ENCODE measurements at places on chromosomes 1 and 21. TPM values are rescaled to one million over a fixed set of nuclear protein-coding genes. Genes with fewer than 3 reads are reported as not detected.
A peak's percentile ranks its signal among the peaks of the same experiment; 100 is the strongest.

BARHL2 gene
- total RNA-seq, result 0.10 TPM

SCNM1 gene
- total RNA-seq, result 26.1 TPM

DCST1 gene
- not detected for total RNA-seq

TPTE gene
- total RNA-seq, result not detected

ZMYND12 gene
- total RNA-seq, result 6.1 TPM

HTR6 gene
- 0.89 TPM for total RNA-seq

MAP7D1 gene
- total RNA-seq, result 52.4 TPM

- no peaks in the 10 kb centered on the region for H3K36me3 ChIP-seq
- H3K27ac ChIP-seq, result no peak overlapping the region
- H3K4me1 ChIP-seq, result peaks cover 7% of the 10 kb centered on the region
- no peak overlapping the region for H3K4me3 ChIP-seq
Measured at GRCh38 chr1:41559331-41559730, 74.8 kb upstream of the EDN2 start.

- peaks cover 3% of the 10 kb centered on the region for H3K36me3 ChIP-seq
- no peaks in the 10 kb centered on the region for H3K4me1 ChIP-seq
- DNase-seq, result no peak
Measured at GRCh38 chr1:52534928-52535764, 17.7 kb downstream of the TUT4 start.

- peak overlapping the region; percentile 76 for H3K4me3 ChIP-seq
- peak; percentile 77 for DNase-seq
- H3K27ac ChIP-seq, result peak overlapping the region; percentile 71
- H3K27me3 ChIP-seq, result no peaks in the 10 kb centered on the region
- peaks cover 31% of the 10 kb centered on the region for H3K36me3 ChIP-seq
Measured at GRCh38 chr1:6601049-6601922, 1.4 kb downstream of the KLHL21 start.

- no peak overlapping the region for H3K27ac ChIP-seq
- DNase-seq, result peak; percentile 82
- H3K36me3 ChIP-seq, result no peaks in the 10 kb centered on the region
- peaks cover 12% of the 10 kb centered on the region for H3K4me1 ChIP-seq
- no peak overlapping the region for H3K4me3 ChIP-seq
Measured at GRCh38 chr1:209823143-209824041, 4.4 kb upstream of the UTP25 start.

GRCh38 chr1:195766709-195767108 lies 841.5 kb downstream of the KCNT2 start:
- H3K27ac ChIP-seq, result no peak overlapping the region
- H3K27me3 ChIP-seq, result no peaks in the 10 kb centered on the region
- no peak overlapping the region for H3K4me3 ChIP-seq

DNA sequence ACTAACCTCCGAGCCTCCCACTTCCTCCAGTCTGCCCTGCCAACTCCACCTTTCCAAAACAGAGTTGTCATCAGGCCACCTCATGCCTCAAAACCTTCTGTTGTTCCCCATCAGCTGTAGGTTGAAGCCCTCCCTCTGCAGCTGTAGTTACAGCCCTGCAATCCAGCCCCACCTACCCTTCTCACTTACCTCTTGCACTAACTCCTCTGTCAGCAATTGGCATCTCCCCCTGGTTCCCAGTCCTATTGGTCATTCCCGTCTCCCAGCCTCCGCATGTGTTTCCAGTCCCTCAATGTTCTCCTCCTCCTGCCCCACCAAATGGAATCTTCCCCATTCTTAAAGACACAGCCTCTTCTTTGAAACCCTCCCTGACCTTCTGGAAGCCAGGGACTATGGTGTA lies 100.1 kb upstream of the GCLM start:
- DNase-seq, result no peak
- no peak overlapping the region for H3K4me3 ChIP-seq
- H3K36me3 ChIP-seq, result no peaks in the 10 kb centered on the region
- peaks cover 12% of the 10 kb centered on the region for H3K4me1 ChIP-seq

- H3K4me1 ChIP-seq, result peaks cover 17% of the 10 kb centered on the region
- no peak overlapping the region for H3K4me3 ChIP-seq
- H3K36me3 ChIP-seq, result no peaks in the 10 kb centered on the region
- peak; percentile 56 for DNase-seq
- H3K27ac ChIP-seq, result peak overlapping the region; percentile 27
- H3K27me3 ChIP-seq, result no peaks in the 10 kb centered on the region
Measured at GRCh38 chr1:234750922-234751627, 141.1 kb upstream of the IRF2BP2 start.

DNA sequence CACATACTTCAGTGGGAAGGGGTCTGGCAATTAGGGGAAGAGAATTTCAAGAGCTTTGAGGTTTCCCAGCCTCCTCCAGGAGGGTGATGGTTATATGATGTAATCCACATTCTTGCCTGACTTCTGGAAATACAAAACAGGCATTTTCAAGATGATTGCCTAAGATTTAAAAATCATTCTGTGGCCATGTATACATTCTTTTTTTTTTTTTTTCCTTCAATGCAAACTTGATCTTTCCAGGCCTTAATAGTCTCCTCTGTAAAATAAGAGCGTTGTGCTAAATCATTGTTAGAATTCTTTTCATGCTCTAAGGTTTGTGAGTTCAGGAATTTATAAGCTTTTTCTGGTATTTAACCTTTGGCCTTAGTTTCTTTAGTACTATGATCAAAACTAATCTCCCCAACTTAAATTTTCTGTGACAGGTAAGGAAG lies 192.3 kb upstream of the HMCN1 start:
- no peaks in the 10 kb centered on the region for H3K4me1 ChIP-seq
- no peak overlapping the region for H3K27ac ChIP-seq
- H3K27me3 ChIP-seq, result no peaks in the 10 kb centered on the region
- no peak for DNase-seq
- no peaks in the 10 kb centered on the region for H3K36me3 ChIP-seq

DNA sequence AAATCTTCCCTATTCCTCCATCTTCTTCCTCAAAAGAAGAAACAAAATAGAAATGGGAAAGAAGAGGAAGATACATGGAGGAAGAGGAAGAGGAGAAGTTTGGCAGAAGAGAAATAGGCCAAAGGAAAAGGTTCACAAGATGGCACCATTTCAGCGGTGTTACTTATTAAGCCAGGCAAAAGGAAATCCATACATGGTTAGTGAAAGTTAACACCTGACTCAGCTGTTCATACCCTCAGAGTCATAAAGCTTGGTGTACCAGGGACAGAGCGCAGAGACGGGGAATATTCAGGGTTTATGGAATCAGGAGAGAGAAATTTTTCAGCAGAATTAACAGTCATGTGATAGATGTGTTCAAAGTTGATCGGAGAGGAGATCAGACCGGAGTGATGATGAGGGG lies 70.6 kb downstream of the COQ8A start:
- H3K4me3 ChIP-seq, result no peak overlapping the region
- H3K36me3 ChIP-seq, result peaks cover 3% of the 10 kb centered on the region
- no peak overlapping the region for H3K27ac ChIP-seq
- DNase-seq, result no peak

- no peak for DNase-seq
- H3K4me1 ChIP-seq, result no peaks in the 10 kb centered on the region
- H3K36me3 ChIP-seq, result no peaks in the 10 kb centered on the region
- H3K27ac ChIP-seq, result no peak overlapping the region
Measured at GRCh38 chr1:229838204-229838603, 212.2 kb downstream of the URB2 start.
